ENCODE measurements at places on chromosomes 4 and X.

DNA sequence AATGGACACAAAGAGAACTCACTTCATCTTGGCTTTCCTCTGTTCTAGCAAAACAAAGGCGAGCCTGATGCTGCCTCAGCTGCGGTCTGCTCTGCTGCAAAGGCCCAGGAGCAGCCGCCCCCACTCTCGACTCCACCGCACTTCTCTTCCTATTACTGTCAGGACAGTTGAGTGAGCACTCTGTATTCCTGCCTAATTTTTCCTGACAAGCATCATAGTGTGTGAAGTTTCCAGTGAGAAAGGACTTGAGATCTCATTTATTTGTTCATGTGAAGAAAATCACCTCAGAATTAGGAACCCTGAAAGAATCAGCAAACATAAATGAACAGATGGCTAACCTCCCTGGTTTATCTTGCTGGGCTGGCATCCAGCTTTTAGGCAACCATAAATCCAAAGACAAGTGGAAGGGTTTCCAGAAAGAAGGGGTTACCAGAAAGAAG lies 15.6 kb downstream of the SCARB2 start:
- no peak for DNase-seq
- H3K4me1 ChIP-seq: peaks cover 40% of the 10 kb centered on the region

DNA sequence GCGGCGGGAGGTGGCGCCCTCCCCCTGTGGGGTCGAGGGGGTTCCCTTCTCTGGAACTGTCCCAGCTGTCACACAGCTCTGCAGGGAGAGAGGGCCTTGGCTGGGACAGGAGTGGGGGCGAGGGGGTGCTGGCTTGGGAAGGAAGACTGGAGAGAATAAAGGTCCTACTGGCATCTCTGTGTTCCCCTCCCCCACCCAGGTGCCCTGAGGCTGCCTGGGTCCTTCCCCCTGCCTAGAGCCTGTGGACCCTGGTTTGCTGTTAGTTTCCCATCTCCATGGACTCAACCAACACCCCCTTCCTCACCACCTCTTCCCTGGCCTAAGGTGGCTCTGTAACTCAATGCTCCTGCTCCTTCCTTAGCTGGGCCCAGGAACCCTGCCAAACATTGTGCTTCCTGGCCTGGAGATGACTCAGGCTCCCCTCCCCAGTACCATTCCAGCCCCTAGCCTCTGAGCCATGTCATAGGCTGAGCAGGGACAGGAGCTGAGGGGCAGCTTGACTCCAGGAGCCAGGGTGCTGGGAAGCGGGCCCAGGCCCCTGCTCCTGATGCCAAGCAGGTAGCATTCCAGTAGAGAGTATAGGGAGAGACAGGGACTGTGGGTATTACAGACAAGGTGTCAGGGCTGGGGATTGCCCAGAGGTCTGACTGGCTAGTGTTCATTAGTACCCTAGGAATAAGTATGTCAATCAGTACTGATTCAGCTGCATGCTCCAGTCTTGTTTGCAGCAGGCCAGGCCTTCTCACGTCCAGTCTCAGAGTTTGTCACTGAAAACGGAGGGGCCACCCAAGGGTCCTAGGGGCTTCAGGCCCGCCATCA lies 100.7 kb downstream of the EFNB1 start:
- peaks cover 4% of the 10 kb centered on the region for H3K4me1 ChIP-seq
- no peaks in the 10 kb centered on the region for H3K36me3 ChIP-seq
- no peak overlapping the region for H3K4me3 ChIP-seq
- DNase-seq: no peak
- no peaks in the 10 kb centered on the region for H3K27me3 ChIP-seq
- H3K27ac ChIP-seq: no peak overlapping the region

DNA sequence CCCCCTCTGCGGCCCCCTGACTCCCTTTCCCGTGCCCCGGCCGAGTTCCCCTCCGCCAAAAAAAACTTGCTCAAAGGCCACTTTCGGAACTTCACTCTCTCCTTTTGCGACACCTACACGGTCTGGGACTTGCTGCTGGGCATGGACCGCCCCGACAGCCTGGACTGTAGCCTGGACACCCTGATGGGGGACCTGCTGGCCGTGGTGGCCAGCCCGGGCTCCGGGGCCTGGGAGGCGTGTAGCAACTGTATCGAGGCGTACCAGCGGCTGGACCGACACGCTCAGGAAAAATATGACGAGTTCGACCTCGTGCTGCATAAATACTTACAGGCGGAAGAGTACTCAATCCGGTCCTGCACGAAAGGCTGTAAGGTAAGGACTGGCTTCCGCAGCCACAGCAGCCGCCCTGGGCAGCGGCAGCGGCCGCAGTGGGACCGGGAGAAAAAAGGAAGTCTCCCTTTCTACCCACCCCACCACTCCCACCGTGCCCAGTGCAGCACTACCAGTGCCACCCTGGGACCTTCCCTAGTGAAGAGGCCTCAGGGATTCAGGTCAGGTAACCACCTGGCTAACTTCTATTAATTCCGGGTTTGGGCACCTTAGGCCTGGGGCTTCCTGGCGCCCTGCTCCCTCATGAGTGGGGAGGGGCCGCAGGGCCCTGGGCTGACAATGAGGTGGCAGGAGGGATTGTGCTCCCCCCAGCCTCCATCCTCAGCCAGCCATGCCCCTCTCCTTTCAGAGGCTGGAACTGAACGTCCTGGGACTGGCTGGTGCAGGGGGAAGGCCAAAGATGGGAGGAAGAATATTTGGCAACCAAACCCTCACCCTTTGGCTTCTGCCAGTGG lies 1.9 kb downstream of the NALF2 start:
- H3K4me3 ChIP-seq: peak overlapping the region; percentile 38
- H3K4me1 ChIP-seq: peaks cover 2% of the 10 kb centered on the region
- H3K27me3 ChIP-seq: peaks cover 25% of the 10 kb centered on the region
- H3K27ac ChIP-seq: no peak overlapping the region

DNA sequence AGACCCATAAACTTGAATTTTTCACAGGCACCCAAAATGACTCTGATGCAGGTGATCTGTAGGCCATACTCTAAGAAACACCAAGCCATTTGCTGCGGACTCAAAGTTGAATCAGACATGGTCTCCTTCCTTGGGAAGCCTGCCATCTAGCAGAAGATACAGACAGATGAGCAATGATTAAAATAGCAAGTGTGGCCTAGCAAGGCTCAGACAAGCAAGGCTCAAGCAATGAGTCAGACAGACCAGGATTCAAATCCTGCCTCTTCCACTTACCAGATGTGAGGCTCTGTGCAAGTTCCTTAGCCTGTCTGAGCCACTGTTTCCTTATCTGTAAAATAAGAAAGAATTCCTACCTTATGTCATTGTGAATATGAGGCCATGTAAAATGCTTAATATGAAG lies 2.3 kb downstream of the CCDC149 start:
- peaks cover 24% of the 10 kb centered on the region for H3K27me3 ChIP-seq
- peaks cover 2% of the 10 kb centered on the region for H3K36me3 ChIP-seq
- no peak overlapping the region for H3K4me3 ChIP-seq
- no peak overlapping the region for H3K27ac ChIP-seq
- no peak for DNase-seq

DNA sequence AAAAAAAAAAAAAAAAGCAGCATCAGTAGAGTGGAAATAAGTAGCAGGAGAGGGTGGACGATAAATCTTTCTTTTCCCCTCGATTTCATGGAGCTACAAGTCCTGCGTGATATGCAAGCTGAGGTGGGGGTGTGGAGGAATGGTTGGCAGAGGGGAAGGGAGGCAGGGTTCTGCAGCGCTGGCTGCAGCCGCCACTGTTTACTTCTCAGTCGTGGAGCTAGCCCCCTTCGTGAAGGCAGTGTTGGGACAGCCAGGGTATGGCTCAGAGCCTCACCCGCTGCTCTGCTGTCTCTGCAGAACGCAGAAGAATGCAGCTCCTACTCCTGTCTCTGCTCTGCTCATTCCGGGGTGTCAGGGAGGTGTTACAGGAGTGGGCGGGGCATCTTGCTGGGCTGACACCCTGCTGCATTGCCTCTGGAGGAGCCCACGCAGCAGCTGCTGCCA lies 140.6 kb downstream of the GPM6A start:
- H3K4me1 ChIP-seq: no peaks in the 10 kb centered on the region
- H3K27ac ChIP-seq: no peak overlapping the region
- no peak overlapping the region for H3K4me3 ChIP-seq
- H3K36me3 ChIP-seq: no peaks in the 10 kb centered on the region
- no peak for DNase-seq

- peak overlapping the region; percentile 98 for H3K27ac ChIP-seq
- peaks cover 42% of the 10 kb centered on the region for H3K4me1 ChIP-seq
- H3K27me3 ChIP-seq: no peaks in the 10 kb centered on the region
- H3K36me3 ChIP-seq: peaks cover 7% of the 10 kb centered on the region
- H3K4me3 ChIP-seq: peak overlapping the region; percentile 98
Observed at GRCh38 chr4:87005690-87006425, 71.0 kb downstream of the AFF1 start.

DNA sequence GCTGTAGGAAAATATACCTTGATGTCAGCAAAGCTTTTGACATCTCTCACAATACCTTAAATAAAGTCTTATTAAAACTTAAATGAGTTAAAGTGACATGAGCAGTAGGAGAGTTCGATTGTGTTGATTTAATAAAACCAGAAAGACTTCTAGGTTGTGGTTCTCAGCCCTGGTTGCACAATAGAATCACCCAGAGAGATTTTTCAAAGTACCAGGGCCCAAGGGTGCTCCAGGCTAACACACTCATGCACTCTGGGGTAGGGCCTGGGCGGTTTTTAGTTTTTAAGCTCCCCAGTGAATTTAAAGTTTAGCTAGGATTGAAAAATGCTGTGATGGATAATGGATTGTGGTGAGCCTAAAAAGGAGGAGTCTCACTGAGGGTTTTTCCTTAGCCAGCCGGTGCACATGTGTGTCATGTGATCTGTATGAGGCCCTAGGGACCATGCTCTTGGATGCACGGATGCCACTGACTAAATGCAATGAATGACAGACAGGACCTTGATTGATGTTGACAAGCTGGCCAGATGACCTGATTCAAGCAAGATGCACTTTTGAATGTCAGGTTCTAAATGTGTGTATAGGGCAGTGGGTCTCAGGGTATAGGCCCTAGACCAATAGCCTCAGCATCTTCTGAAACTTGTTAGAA lies 185.0 kb downstream of the PTTG2 start:
- H3K4me3 ChIP-seq: no peak overlapping the region
- no peak for DNase-seq
- H3K27me3 ChIP-seq: peaks cover 5% of the 10 kb centered on the region

GRCh38 chr4:71415491-71415890 lies 76.7 kb downstream of the SLC4A4 start:
- no peak overlapping the region for H3K27ac ChIP-seq
- H3K27me3 ChIP-seq: no peaks in the 10 kb centered on the region
- no peaks in the 10 kb centered on the region for H3K4me1 ChIP-seq

DNA sequence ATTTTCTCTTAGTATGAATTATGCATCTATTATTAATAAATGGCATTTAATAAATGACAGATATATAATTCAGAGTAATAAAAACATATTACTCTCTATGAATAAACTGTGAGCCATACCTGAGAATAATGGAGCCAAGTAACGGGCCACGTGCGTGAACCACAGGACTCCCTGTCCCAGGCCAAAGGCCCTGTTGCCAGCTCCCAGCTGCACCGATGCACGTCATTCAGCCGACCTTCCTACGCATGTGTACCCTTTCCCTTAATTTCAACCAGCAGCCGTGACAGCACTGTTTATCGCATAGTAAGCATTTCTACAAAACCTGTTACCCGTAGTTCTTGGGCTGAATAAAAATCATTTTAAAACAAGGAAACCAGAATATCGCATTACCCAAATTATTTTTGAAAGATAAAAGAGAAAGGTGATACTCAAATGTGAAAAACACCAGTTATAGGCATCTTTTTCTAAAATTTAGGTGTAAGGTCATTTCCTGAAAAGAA lies 827.2 kb upstream of the FRG1 start:
- no peaks in the 10 kb centered on the region for H3K36me3 ChIP-seq
- no peak for DNase-seq
- H3K4me1 ChIP-seq: no peaks in the 10 kb centered on the region
- no peak overlapping the region for H3K4me3 ChIP-seq
- no peak overlapping the region for H3K27ac ChIP-seq

- H3K27me3 ChIP-seq: no peaks in the 10 kb centered on the region
- H3K4me1 ChIP-seq: peaks cover 28% of the 10 kb centered on the region
- H3K36me3 ChIP-seq: peaks cover 6% of the 10 kb centered on the region
- peak overlapping the region; percentile 59 for H3K4me3 ChIP-seq
Observed at GRCh38 chrX:131828482-131828881, 194.6 kb upstream of the STK26 start.

DNA sequence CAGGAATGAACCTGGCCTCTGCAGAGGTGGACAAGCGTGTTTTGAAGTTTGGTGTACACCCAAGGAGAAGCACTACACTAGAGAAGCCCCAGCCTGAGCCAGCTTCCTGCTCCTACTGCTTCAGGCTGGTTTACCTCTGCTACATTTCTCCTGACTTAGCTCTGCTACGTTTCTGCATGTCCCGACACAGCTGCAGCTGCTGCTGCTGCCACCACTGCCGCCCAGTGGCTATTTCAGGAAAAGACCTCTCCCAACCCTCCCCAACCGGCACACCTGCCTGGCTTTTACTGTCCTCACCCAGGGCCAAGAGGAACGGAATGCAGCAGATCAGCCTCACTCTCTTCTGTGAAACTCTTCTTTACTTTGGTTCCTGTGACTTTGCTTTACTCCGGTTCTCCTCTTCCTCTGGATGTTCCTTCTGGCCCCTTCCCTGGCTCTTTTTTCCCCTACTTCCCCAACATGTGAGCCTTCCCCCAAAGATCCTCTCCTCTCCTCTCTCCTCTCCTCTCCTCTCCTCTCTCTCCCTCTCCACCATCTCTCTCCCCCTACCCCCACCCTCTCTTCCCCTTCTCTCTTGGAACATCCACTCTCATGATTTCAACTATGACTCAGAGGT lies 3.1 kb upstream of the P2RY4 start:
- H3K27ac ChIP-seq: no peak overlapping the region
- peak; percentile 50 for DNase-seq
- no peaks in the 10 kb centered on the region for H3K4me1 ChIP-seq
- no peak overlapping the region for H3K4me3 ChIP-seq

GRCh38 chr4:109810552-109811387 lies 4.8 kb upstream of the GAR1 start:
- peaks cover 9% of the 10 kb centered on the region for H3K4me1 ChIP-seq
- H3K27me3 ChIP-seq: peaks cover 4% of the 10 kb centered on the region
- no peak overlapping the region for H3K27ac ChIP-seq
- peaks cover 10% of the 10 kb centered on the region for H3K36me3 ChIP-seq
- H3K4me3 ChIP-seq: no peak overlapping the region

GRCh38 chr4:22824091-22824490 lies 131.4 kb downstream of the GBA3 start:
- H3K27ac ChIP-seq: no peak overlapping the region
- no peaks in the 10 kb centered on the region for H3K36me3 ChIP-seq
- DNase-seq: no peak
- no peaks in the 10 kb centered on the region for H3K27me3 ChIP-seq
- no peaks in the 10 kb centered on the region for H3K4me1 ChIP-seq
